ENCODE measurements at places on chromosomes 13 and 19.

- DNase-seq = no peak
Measured at GRCh38 chr13:42276683-42277082, 4.7 kb downstream of the AKAP11 start.

- DNase-seq = no peak
Measured at GRCh38 chr19:51271067-51271466, 20.2 kb downstream of the SIGLECL1 start.

- DNase-seq = peak; percentile 78
Measured at GRCh38 chr13:20118268-20119140, 42.3 kb downstream of the GJA3 start.

DNA sequence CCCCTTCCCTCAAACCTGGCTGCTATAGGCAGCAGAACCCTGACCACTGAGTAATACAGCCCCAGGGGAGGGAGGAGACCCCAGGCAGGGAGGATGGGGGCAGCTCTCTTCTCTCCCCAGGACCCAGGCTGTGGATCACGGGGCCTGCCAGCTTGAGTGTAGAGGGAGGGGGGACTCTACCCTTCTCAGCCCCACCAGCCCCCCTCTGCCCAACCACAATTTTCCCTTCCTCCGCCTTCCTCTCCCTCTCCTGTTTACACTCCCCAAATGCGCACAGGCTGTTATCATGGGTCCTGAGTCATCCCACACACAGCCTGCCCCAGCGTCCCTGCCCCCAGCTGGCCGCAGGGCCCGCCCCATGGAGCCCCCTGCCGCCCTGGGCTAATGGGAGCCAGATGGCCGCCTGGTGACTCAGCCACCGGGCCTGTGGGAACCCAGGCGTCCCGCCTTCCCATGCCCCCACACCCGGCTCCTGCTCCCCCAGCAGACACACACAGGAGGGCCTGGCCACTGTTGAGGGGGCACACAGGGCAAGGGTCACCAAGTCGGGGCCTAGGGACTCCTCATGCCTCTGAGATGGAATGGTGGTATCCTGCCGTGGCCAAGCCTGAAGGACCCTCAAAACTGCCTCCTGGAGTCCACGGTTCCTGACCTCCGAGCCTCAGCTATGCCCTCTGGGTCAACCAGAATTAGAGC is 13.6 kb downstream of the CCDC97 start:
- peak; percentile 31 for DNase-seq

GRCh38 chr13:39100996-39101738 is 62.9 kb downstream of the NHLRC3 start:
- DNase-seq = no peak

GRCh38 chr19:11090997-11091702 is 1.9 kb downstream of the LDLR start:
- no peak for DNase-seq

DNA sequence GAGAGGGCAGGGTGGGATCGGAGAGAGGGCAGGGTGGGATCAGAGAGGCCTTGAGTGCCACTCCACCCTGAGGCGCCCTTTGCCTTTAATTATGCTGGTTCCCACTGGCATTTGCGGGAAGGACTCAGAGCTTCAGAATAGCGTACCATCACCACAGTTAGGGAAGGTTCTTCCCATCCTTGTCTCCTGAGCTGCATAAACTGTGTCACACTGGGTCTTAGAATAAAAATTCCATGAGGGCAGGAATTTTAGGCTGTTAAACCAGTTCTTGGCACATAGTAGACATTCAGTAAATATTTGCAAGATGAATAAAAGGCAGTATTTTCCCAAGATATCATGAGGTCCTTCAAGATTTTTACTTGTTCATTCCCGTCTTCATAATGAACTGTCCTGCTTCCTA is 24.4 kb downstream of the PPP2R1A start:
- DNase-seq = no peak

DNA sequence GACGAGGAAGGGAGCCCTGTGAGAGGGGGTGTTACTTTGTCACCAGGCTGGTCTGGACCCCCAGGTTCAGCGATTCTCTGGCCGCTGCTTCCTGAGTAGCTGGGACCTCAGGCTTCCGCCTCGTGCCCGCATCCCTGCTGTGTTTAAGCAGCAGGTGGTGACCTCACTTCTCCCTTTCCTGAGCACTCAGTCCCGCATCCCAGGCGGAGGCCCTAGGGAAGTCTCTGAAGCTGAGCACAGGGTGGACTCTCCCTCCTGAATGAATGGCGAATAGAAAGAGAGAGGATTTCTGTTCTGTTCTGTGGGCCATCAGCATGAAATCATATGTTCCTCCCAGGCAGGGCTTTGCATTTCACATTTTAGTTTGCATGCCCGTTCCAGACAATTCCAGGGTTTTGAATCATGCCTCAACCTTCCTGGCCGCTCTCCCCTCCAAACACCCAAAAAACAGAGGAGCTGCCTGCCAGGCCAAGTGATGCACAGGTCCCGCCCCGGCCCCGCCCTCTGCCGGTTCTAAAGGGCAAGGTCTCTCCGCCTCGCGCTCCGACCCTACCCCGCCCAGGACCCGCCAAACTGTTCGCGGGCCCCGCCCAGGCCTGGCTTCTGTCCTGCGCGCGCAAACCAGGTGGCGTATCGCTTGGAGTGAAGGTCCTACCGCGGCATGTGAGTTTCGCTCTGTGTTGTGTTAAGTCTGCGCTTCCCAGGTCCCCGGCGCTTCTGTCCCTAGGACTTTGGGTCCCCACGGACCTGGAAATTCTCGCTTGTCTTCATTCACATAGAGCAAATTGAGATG is 35.1 kb upstream of the ZNF808 start:
- DNase-seq = no peak

All from body of pancreas (tissue), 4 donors.